ENCODE measurements at places on chromosomes 4 and X.

- DNase-seq: no peak
Measured at GRCh38 chr4:174318829-174319764, 35.4 kb downstream of the CEP44 start.

GRCh38 chrX:119573840-119574393 lies 446 bp upstream of the UBE2A start:
- no peak for DNase-seq

DNA sequence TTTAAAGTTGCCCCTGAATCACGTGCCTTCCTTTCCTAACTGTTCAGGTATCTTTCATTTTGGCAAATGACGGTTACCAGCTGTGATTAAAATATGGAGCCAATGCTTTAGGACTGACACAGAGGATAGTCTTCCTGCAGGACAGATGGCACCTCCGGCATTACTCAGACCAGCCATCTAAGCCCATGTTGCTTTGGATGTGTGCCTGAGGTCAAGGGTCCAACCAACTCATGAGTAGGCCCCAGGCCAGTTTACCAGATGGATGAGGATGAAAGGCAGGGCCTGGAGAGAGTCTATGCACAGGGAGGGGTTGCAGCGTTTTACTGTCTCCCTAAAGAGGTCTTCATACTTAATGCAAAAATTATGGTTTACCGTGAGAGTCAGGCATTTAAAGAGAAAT lies 174.0 kb upstream of the GATB start:
- DNase-seq: no peak

GRCh38 chr4:174314770-174315169 lies 31.1 kb downstream of the CEP44 start:
- DNase-seq: no peak

DNA sequence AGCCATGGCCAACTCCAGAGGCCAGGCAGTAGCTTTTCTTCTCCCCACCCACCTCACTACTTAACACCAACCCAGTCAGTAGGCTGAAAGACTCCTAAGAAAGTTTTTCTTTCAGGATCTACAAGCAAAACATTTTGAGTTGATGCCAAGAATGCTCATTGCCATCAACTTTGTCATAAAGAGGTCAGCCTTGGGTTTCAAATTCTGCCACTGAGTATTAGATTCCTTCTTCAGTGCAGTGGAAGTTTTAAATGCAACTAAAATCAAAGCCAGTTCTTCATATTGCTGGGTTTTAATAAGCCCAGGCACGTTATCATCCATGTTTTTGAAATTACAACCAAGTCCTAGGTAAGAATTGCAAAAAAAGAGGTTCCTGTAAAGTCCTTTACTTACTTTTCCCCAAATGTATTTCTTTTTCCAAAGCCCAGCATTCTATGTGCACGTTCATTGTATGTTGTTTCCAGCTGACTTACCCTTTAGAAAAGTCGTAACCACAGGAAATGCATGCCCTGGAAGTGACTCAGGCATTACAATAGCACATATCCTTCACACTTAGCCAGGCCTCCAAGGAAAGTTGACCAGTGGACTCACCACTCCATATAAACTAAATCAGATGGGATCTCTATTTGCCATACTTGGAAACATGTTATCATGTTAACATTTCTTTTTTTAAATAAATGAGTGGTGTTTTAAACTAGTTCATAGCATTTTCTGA lies 229.9 kb downstream of the SOX3 start:
- no peak for DNase-seq

GRCh38 chrX:1052021-1052420 lies 160.4 kb downstream of the CRLF2 start:
- no peak for DNase-seq

GRCh38 chrX:150436195-150436594 lies 73.1 kb downstream of the MAMLD1 start:
- DNase-seq: no peak

GRCh38 chrX:22389556-22390179 lies 117.0 kb downstream of the CBLL2 start:
- no peak for DNase-seq

- no peak for DNase-seq
Measured at GRCh38 chr4:181676546-181676945, 566.7 kb upstream of the TENM3 start.

DNA sequence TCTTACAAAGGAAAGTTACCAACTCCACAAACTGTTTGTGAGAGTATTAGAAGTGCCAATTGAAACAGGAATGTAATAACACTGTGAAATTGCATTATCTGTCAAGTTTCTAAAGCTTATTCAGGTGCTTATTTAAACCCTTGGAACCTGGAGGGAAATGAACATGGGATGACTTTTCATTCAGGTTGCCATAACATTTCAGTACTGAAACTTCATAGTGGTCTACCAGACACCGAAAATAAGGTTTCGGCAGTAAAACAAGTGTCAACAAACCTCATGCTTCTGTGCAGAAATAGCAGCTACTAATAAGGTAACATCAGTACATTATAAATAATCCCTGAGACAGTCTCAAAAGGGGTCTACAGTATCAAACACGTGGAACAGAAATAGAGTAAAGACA lies 890.7 kb upstream of the INTU start:
- no peak for DNase-seq

DNA sequence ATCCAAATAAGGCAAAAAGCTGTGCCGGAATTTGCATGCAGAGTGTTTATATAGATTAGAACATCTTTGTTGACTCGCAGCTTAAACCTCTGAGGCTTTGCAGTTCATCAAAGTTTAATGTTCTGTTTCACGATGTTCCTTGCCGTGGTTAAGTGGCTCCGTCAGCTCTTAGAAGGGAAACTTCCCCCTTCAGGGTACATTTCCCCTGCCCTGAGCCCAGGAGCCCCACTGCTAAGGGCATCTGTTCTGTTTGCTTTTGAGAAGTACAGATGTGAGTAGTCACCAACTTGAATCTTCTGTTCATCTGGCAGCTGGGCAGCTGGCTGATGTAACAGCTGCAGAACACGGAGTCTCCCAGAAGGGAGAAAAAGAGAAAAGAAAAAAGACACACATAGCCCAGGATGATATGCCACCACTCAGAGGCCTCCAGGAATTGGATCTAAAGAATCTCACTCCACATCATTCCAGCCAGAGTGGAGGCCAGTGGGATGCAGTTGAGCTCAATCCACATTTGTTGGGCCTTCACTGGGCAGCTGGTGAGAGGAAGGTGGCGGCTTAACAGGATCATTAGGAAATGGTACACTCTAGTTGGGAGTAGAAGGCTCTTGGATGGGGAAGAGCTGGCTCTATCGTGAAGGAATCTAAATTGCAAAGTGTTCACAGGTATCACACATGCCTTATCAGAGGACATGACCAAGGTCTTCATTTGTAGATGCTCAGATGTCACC lies 178.7 kb upstream of the RBPJ start:
- DNase-seq: no peak

DNA sequence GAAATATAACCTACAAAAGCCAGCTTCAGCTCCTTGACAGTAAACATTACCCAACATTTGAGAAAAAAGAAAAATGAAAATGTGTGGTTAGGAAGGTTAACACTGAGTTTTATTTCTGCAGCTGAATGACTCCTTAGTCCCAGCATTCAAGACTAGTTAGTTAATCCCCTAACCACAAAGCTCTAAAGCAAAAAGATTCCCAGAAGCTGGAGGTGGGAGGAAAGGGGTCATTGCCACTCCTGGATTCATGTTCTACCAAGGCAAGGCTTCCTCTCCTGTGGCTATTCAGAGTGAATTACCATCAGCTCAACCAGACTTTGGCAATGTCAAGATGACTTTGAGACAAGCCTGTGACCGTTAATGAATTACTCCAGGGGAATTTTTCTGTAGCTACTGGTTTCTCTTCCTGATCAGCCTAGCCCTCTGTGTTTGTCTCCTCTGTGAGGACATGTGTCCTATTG lies 63.6 kb downstream of the HADH start:
- no peak for DNase-seq

DNA sequence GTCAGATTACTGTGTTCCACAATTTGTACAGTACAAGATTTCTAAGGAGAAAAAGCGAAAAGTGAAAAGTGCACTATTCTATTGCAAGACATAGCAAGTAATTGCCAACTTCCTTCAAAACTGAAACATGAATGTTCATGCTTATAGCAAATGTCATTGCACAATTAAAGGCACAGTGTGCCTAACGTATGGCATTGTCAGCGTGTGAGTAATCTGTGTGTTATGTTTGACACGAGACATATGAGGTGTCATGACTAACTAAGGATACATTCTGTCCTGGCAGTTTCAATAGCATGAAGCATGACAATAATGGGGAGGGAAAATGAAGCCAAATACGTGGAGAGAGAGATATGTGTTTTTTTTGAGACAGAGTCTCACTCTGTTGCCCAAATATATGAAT lies 33.6 kb upstream of the TBC1D9 start:
- DNase-seq: no peak

- DNase-seq: no peak
Measured at GRCh38 chrX:120446498-120446897, 22.6 kb downstream of the LAMP2 start.

- DNase-seq: no peak
Measured at GRCh38 chr4:83381173-83381572, 46.5 kb upstream of the HPSE start.

- DNase-seq: no peak
Measured at GRCh38 chr4:113316879-113317278, 267.4 kb downstream of the ANK2 start.

- DNase-seq: no peak
Measured at GRCh38 chr4:34417160-34417559, 1827.2 kb downstream of the ARAP2 start.

DNA sequence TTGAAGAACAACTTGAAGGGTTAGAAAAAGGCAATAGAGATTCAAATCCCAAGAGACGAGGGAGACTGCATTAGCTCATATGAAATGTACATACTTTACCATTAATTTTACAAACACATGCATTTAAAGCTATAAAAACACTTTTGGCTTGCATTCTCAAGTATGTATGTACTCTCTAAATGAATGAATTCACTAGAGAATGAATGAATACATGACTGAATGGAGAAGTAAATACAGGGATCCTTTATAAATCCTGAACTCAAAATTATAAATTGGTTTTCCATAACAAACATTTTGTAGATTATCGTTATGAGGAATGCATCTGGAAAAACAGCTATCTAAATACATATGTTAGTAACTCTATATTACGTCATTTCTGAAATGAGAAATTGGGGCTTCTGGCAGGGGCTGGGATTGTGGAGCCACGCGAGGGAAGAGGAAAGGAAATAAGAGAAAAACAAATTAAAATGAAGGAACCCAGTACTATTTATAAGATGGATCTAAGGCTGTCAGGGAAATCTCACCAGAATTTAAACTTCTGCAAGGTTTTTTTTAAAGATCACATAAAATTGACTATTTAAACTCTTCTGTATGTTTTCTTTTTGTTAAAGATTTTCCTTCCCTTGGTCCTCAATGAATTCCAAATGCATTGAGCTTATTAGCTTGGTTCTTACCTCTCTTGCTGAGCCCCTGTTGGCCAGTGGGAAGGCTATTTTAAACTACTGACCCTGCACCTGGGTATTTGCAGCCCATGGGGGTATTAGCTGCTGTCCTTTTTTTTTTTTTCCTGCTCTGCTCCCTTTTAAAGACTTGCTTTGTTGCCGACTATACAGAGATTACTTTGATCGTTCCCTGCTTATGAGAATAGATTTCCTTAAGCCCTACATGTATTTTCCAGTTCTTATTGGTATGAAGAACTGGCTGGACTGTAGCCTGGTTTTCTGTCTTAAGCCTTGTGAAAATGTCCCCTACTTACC lies 207.8 kb downstream of the ADGRL3 start:
- no peak for DNase-seq

- DNase-seq: no peak
Measured at GRCh38 chr4:163566257-163566796, 71.8 kb downstream of the TMA16 start.

DNA sequence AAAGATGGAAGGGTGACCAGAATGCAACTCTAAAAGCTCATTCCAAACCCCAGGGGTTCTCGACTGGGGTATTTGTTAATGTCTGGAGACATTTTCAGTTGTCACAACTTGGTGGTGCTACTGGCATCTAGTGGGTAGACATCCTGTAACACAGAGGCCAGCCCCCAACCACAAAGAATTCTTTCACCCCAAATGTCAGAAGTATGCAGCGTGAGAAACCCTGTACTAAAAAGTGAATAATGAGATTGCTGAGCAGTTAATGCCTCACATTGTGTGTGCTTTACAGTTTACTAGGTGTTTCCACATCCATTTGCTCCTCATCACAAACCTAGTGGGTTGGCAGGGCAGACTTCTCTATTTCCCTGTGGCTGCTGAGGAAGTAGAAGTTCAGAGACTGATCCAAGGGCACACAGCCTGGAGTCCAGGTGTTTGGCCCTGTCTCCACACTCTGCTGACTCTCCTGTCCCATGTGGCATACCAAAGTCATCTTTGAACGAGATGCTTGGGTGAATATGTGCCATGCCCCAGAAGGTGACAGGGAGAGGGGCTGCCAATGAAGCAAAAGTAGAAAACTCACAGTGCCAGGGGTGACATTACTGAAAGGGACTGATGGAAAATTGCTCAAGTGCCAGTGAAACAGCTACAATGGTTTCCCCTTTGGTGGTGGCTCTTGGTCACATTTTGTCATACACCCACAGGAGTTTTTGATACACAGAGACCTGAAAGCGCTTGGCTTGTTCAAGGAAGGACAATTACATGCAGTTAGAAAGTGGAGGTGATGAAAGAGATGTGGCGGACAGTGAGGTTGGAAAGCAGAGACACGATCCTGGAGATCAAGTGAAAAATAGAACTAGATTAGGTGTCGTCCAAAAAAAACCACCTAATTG lies 10.1 kb upstream of the TMEM154 start:
- no peak for DNase-seq

GRCh38 chr4:86704601-86705000 lies 110.5 kb downstream of the PTPN13 start:
- no peak for DNase-seq

- no peak for DNase-seq
Measured at GRCh38 chr4:102543030-102543928, 42.1 kb downstream of the NFKB1 start.

DNA sequence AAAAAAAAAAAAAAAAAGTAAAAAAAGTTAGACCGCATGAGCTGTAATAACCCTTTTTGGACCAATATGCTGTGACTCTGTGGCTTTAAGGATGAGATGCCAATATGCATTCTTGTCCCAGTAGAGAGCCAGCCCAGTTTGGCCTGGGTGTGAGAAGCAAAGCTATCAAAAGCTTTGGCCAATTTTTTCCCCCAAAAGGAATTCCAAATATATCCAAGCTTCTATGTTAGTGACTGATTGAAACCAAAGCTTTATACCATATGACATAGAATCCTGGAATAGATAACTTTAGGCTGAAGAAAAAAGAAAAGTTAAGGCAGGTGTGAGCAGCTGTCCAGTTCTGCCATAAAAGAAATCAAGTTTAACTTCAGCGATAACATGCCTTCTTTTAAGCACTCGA lies 30.5 kb upstream of the RBPJ start:
- DNase-seq: no peak

- DNase-seq: peak; percentile 17
Measured at GRCh38 chr4:185395238-185395955, at the start of gene LRP2BP. Gene LRP2BP (minus strand): TSS chr4:185395924. CDS start chr4:185378186, 17,738 bp downstream.

GRCh38 chr4:101292901-101293300 lies 54.4 kb downstream of the PPP3CA start:
- DNase-seq: no peak
